ENCODE measurements at places on chromosomes 7 and 10.

- no peak for DNase-seq
Measured at GRCh38 chr7:7202375-7202720, 20.0 kb downstream of the C1GALT1 start.

DNA sequence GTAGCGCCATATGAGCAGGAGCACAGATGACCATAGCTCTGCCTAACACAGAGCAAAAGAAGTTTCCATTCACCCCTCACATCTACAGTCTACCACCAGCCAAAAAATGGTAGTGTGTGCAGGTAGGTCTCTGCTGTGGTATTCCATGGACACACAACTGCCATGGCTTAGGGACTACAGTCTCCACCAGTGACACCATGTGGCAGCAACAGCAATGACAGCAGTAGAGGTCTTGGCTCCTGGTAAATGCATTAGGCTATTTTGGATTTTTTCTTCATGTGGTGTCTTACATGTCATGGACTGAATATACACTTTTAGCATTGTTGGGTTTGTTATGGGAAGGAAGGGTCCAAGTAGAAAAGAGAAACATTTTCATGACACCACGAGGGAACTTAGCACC is 70.1 kb upstream of the CABCOCO1 start:
- no peak for DNase-seq

- DNase-seq = no peak
Measured at GRCh38 chr10:45052700-45053099, 52.0 kb downstream of the ZNF22 start.

GRCh38 chr10:101228966-101229265 is 347 bp downstream of the LBX1 start:
- DNase-seq = no peak

- DNase-seq = no peak
Measured at GRCh38 chr10:73998929-73999691, 1.2 kb downstream of the VCL start.

DNA sequence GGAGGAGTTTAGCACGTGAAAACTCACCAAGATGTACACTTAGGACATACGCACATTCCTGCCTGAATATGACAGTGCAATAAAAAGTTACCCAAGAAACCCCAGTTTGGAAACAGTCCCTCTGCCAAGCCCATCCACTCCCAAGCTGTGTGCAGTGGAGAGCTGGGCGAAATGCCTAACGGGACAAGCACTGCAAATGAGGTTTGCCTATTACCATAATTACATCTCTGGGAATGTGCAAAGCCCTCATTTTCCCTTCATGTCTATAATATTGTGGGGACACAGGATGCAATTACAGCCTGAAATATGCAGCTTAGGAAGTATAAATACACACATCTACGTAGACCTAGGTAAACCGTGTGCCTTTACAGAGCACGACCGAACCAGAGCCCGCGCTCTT is 117.5 kb downstream of the PLXNA4 start:
- no peak for DNase-seq

GRCh38 chr7:42405782-42406181 is 168.8 kb upstream of the GLI3 start:
- no peak for DNase-seq

DNA sequence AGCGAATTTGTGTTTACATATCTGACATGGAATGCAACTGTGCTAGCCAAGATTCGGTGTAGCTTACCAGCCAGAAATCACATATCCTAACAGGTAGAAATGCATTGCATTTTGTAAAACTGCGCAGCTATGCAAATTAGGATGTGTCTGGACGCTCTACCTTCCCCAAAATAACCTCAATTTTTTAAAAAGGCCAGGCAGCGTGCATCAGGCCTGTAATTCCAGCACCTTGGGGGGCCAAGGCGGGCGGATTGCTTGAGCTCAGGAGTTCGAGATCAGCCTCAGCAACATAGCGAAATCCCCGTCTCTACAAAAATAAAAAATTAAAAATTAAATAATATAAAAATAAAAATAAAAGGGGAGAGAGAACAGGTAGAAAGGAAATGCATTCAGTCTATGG is 305.0 kb downstream of the TYW1 start:
- no peak for DNase-seq

- DNase-seq = no peak
Measured at GRCh38 chr7:36171503-36171902, 18.4 kb downstream of the EEPD1 start.

GRCh38 chr7:108347616-108348015 is 108.6 kb downstream of the NRCAM start:
- DNase-seq = no peak

DNA sequence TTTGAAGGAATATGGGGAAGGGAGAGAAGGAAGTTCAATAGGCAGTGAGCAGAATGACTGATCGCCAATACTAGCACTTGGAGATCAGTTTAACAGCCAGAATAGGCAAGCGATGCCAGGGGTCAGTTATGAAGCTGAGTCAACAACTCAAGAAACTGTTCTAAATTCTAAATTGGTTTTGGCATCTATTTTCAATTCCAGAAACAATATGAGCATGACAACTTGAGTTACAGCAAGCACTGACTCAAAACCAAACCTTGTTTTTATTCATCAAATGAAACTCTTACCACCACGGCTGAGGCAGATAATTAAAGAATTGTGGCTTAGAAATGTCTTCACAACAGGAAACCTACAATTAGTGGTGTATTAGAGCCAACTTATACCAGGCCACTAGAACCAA is 180.5 kb upstream of the ASAH2 start:
- no peak for DNase-seq

- DNase-seq = no peak
Measured at GRCh38 chr10:13555884-13556510, 27.2 kb upstream of the BEND7 start.

GRCh38 chr10:16809074-16809718 is 8.0 kb downstream of the RSU1 start:
- no peak for DNase-seq

All from NCI-H2081 treated with DMSO at 0.1 percent for 48 hours (cell line).